Left renal pelvis (tissue), 4 donors: ENCODE measurements at places on chromosomes 12 and 14.

DNA sequence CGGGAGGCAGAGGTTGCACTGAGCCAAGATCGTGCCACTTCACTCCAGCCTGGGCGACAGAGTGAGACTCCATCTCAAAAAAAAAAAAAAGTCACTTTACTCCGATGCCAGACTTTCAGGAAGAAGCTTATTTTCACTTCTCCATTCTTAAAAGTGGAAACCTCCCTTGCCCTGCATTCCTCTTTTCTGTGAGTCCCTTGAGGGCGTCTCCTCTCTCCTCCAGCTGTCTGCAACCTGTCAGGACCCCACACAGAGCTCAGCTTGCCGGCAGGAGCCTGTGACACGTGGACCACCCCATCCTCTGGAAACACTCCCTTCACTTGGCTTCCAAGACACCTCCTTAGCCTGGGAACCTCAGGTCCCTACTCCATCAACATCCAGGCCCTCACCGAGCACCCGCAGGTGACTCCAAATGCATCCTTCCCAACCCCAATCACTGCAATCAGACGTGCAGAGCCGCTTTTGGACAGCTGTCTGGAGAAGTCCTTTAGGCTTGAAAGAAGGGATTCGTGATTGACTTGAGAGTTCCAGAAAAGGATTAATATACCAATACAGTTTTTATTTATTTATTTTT, 34.3 kb downstream of the SLC15A4 start:
- no peak for DNase-seq

DNA sequence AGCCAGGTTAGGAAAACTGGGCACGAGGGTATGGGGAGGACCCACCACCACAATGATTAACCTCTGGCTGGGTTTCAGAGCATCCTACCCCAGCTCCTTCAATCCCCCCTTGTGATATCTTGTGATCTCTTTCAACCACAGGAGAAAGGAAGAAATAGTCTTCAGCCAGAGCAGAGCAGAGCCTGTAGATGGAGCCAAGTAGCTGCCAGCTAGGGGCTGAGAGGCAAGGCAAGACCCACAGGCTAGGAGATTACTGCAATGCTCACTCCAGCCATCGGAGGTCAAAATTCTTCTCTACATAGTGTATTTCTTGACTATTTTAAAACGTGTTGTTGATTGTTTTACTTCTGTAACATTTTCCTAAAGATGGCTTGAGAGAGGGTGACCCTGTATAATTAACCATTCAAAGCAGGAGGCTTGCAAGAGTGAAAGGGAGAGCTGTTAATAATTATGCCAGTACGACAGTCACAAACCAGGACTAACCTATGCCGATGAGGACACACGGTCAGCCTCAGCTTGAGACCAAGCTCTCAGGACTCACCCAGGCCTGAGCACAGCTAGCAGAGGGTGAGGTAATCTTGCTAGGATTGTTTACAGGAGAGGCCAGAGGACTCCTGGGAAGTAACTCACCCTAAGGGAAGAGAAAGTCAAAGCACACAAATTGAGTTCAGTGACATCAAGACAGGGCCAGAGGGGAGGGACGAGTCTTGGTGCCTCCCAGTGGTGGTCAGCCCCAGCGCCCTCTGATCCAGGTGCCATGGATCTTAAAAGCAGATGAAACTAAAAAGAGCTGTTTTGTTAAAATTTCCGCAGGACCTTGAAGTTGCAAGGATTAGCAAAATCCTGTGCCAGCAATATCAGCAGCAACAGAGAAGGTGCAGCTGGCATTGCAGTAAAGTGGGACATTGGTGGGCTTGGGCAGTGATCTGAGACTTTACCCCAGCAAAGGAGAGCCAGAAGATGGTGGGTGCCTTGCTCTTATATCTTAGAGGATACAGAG, 29.8 kb upstream of the CDKN3 start:
- peak; percentile 41 for DNase-seq

GRCh38 chr14:52522581-52523345, 29.5 kb downstream of the TXNDC16 start:
- no peak for DNase-seq

DNA sequence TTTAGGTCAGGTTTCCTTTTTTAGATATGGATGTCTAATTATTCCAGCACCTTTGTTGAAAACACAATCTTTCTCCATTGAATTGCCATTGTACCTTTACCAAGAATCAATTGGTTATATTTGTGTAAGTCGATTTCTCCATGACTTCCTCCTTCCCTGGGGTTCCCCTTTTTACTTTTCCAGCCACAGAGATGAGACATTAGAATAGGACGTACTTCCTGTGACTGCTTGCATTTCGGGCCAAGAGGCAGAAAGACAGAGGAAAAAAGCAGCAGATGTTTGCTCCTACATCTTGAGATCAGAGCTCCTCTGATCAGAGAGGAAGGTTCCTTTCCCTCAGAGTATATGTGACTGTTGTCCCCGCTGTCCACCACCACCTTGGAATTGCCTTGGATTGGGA, 453.7 kb upstream of the RGS6 start:
- DNase-seq, result no peak

DNA sequence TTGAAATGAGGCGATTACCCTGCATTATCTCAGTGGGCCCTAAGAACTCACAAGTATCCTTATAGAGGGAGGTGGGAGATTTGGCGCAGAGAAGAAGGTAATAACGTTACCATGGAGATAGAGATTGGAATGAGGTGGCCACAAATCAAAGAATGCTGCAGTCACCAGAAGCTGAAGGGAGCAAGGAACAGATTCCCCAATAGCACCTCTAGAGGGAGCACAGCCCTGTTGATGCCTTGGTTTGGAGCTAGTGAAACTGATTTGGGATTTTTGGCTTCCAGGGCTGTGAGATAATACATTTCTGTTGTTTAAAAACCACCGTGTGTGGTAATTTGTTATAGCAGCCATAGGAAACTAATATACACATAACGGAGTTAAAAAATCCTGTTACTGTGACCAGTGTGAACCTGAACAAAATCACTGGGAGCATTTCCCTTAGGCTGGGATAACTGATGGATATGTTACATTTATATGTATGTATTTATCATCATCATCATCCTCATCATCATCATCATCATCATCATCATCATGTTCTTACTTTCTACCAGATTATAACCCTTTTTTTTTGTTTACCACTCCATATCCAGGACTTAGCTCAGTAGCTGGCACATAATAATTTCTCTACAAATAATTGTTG, 100.3 kb downstream of the LIN7A start:
- DNase-seq, result peak; percentile 20

- DNase-seq, result no peak
Observed at GRCh38 chr14:22305607-22306006, 283.4 kb downstream of the DAD1 start.

- no peak for DNase-seq
Observed at GRCh38 chr14:91511043-91511383, 903 bp upstream of the PPP4R3A start.

- DNase-seq, result no peak
Observed at GRCh38 chr12:9673404-9674225, 4.1 kb downstream of the CLEC2D start.

- DNase-seq, result peak; percentile 16
Observed at GRCh38 chr12:13390381-13390861, 193.9 kb downstream of the EMP1 start.

DNA sequence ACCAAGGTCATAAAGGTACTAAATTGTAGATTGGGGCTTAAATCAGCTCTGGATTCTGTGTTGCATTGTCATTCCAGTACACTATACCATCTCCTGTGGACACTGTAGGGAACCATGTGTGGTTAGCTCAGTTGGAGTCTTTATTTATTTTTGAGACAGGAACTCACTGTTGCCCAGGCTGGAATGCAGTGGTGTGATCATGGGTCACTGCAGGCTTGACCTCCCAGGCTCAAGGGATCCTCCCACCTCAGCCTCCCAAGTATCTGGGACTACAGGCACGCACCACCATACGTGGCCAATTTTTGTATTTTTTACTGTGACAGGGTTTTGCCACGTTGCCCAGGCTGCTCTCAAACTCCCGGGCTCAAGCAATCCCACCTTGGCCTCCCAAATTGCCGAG, 6.7 kb downstream of the PAPOLA start:
- no peak for DNase-seq

- no peak for DNase-seq
Observed at GRCh38 chr12:45914090-45914489, 76.3 kb downstream of the SCAF11 start.

GRCh38 chr12:63826006-63826585, 18.4 kb upstream of the SRGAP1 start:
- no peak for DNase-seq

GRCh38 chr12:110365489-110366320, 37.8 kb downstream of the ANAPC7 start:
- DNase-seq, result no peak

GRCh38 chr12:95088379-95088778, 15.0 kb upstream of the NR2C1 start:
- no peak for DNase-seq

DNA sequence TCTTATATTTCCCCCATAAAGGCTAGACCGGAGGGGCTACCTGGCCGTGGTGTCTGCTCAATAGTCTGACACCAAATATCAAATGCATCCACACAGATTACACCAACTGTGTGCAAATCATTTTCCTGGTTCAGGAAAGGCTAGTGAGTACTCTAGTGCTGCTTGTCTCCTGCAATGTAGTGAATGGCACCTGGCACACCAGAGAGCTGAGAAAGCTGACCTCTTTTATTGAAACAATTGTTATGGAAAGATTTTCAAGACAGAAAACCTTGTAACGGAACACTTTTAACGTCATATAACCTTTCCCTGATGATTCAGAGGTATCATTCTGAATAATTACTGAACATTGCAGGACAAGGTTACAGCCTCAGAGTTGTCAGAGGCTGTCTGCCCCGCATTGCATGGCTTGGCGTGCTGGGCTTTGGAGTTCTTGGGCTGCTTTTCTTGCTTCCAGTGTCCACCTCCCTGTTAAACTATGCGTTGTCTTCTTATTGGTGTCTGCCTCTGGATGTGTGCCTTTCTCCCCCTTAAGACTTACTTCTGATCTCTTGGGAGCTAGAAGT, 40.7 kb upstream of the HDAC7 start:
- no peak for DNase-seq

DNA sequence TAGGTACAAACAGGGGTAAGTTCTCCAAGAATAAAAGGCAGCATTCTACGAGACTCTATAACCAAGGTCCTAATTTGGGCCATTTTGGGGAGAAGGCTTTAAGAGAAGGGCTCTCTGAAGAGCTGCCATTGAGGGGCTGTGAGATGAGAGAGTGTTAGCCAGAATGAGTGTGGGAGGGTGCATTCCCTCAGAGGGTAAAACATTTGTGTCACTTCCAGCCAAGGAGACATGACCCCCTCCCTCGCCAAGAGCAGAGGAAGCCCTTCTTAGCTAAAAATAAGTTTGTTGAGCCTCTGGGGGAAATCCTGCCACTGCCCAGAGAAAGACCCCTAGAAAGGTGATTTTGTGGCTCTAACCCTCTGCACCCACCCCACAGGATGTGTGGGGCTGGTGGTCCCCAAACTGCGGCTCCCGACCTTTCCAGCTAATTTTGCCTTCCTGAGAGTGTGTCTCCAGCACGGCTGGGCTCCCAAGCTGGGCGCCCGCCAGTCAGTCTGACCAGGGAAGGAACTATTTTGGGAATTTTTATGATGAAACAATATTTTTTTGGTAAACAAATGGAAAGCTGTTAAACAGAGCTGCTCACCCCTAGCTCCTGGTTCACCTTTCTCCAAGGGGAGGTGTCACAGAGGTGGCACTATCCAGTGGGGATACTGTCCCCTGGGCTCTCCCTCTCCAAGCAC, 65.9 kb upstream of the JDP2 start:
- no peak for DNase-seq

DNA sequence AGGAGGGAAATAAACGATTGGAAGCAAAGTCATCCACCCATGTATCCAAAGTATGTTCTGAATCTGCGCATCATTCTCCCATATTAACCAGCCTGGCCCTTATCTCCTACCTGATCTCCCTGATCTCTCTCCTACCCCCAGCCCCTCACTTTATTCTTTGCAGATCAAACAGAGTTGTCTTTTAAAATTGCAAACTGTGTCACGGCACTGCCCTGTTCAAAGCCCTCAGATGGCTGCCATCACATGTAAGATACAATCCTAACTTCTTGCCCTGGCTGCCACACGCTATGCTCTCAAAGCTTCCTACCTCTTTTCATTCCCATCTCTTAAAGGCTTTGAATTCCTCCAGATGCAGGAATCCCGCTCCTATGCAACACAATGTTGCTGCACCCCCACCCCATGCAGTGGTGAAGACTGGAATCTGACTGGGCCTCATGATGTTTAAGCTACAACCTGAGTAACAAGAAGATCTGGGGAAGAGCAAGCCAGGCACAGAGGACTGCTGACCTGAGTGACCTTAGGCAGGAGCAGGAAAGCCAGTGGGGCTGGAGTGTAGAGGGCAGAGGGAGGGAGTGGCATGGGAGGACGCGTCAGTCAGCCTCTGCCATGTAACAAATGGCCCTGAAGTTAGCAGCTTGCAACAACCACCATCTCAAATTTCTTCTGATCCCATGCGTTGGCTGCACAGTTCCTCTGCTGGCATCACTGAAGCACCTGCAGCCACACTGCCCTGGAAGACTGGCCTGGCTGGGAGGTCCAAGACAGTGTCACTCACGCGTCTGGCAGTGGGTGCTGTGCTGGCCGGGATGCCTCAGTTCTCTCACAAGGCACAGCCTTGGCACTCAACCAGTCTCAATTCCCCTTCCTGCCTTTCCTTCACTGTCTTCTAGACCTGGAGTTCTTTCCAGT, 382.8 kb downstream of the BCL11B start:
- no peak for DNase-seq

DNA sequence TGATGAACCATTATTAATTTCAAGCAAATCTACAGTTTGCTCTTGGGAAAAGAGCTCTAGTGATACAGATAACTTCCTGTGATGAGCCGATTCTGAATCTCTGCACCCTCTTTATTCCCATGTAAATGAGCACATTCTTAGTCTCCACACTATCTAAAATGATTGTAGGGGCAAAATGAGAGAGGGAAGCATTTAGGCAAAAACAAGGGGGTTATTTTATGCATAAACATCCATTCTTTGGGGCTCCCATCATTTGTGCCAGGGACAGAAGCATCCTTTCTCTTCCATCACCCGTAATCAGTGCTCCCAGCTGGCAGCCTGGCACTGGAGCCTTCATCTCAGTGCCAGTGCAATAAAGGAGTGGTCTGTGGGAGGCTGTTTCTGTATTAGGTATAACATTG, 1.7 kb upstream of the GPD1 start:
- DNase-seq, result no peak

DNA sequence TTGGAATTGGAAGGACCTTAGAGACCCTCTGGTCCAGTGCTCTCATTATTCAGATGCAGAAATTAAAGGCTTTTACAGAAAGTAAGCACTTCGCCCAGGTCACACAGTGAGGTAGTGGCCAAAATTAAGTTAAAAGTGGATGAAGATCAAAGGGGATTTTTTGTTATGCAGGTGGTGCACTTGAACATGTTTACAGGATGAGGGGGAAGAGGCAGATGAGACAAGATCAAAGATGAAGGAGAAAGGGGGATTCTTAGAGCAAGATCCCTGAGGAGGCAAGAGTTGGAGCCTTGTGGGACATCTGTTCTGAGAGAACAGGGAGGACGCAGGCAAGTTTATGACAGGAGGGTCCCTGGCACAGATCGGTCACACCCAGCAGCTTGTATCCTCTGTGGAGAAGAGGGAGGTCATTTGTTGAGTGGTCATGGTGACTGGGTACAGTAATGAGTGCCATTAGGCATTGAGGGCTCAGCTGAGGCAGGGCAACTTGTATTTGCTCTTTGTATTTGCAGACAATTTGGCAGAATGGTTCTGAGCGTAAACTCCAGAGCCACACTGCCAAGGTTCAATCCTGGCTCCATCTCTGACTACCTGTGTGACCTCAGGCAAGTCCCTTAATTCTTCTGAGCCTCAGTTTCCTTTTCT, 84.0 kb downstream of the BORCS5 start:
- no peak for DNase-seq
